ENCODE measurements at places on chromosomes 2 and 18.

- peak; percentile 10 for DNase-seq
Measured at GRCh38 chr2:228819701-228820100, 451.4 kb downstream of the PID1 start.

- DNase-seq: no peak
Measured at GRCh38 chr2:179584760-179585159, 276.7 kb downstream of the ZNF385B start.

DNA sequence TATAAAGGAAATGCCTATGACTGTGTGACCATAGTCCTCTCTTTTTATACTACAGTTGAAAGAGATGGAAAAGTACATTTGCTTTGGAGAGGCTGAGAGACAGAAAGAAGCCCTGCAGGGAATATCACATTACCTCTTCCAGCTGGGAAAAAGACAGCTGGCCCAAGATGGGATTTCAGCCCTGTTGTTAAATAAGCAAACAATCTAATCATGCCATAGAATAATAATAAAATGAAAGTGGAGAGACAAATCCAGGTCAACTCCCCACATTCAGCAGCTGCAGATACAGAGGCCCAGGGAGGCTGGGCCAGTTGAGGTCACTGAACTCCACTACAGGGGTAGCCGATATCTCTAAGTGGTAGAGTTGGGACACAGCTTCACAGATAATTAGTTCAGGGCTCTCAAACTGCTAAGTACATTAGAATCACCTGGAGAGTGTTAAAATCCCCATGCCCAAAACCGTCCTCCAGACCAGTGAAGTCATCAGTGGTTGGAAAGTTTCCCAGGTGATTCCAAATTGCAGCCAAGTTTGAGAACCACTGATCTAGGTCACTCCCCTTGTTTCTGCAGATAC is 81.9 kb downstream of the MOGAT1 start:
- no peak for DNase-seq

DNA sequence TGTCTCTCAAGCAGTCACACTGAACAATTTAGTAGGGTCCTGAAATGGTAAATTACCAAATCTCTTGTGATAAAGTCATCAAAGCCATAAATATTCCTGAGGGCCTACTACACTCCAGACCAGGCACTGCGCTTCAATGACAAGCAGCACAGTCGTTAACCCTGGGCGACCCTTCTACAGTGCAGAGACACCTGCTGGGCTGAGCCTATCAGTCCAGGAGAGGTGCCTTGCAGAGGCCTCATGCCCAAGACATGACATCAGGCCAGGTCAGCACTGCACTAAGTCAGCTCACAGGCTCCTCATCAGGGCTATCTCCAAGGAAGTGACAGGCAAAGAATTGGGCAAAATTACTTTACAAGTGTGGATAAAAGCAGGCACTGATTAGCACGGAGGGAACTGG is 166.4 kb upstream of the EPB41L3 start:
- DNase-seq: no peak

GRCh38 chr2:111667542-111668273 is 216.3 kb downstream of the ANAPC1 start:
- peak; percentile 82 for DNase-seq

All from renal cortical epithelial cell (primary cell).